ENCODE measurements at places on chromosomes 2 and 18.

GRCh38 chr2:233824373-233824772, 30.0 kb downstream of the HJURP start:
- DNase-seq: no peak

DNA sequence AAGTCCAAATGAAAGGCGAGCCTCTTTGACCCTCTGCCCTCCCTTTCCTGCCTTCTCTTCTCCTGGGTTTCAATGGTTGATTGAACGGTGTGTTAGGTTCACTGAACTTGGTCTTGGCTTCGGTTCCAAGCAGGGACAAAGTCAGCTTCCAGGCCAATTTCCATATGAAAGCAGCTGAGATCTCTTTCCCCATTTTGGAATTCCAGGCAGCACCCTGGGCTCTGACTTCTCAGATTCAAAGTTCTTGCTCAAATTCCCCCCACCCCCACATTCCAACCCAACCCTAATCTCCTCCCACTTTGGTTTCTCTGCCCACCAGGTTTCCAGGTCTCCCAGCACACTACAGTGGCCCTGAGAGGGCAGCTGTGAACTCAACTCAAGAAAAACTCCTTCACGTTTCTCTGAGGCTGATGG, 231.0 kb downstream of the INSIG2 start:
- no peak for DNase-seq

DNA sequence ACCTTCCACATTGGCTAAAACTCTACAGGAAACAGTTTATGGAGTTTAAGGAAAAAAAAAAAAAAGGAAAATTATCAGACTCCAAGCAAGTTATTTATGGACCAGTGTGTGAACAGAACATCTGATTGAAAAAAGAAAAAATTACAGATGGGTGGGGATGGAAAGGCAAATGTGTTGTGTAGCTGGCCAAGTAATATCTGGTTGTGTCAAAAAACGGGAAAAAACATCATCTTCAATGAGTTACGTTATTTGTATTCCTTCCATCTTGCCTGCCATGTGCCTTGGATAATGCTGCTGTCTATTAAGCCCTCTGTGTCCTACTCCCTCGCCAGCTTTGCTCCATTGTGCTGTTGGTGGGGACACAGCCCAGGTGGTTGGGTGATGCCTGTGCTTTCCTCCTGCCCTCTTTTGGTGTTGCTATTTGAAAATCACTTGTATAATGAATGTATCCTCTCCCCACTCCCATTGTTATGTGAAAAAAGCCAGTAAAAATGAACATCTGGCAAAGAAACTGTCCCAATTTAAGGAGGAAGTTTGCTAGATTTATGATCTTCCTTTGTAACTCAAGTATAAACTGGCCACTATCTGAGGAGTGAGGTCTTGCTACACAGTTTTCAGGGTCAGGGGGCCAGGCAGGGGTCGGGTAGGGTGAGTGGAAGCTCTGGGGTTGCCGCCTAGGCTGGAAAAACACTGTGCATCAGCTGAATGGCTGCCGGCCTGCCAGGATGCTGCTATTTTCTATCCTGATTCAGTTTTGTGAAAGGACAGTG, 155.9 kb downstream of the FMNL2 start:
- DNase-seq: no peak

DNA sequence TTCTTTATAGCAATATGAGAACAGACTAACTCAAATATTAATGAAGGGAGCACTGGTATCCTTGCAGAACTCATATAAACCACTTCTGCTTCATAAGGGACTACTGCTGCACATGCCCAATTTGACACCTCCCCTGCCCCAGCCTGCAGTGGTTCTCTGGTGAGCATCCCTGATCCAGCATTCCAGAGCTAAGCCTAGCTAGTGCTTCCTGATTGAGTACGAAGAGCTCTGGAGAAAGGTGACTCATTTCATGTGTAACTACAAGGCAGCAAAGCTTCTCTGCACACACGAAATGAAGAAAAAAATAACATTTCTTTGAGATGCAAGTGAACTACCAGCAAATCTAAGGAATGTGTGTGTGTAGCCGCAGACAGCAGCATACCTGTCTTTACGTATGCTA, 22.8 kb upstream of the ADNP2 start:
- DNase-seq: no peak

DNA sequence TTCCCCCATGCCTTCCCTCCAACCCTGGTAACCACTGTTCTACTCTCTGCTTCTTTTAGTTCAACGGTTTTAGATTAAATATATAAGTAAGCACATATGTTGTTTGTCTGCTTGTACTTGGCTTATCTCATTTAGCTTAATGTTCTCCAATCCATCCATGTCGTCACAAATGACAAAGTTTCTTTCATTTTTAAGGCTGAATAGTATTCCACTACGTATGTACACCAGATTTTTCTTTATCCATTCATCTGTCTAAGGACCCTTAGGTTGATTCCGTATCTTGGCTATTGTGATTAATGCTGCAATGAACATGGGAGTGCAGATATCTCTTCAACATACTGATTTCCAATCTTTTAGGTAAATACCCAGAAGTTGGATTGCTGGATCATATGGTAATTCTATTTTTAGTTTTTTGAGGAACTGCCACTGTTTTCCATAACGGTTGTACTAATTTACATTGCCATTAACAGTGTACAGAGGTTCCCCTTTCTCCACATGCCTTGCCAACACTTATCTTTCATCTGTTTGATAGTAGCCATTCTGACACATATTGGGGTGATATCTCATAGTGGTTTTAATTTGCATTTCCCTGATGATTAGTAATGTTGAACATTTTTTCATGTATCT, 8.1 kb downstream of the ASB3 start:
- DNase-seq: no peak

DNA sequence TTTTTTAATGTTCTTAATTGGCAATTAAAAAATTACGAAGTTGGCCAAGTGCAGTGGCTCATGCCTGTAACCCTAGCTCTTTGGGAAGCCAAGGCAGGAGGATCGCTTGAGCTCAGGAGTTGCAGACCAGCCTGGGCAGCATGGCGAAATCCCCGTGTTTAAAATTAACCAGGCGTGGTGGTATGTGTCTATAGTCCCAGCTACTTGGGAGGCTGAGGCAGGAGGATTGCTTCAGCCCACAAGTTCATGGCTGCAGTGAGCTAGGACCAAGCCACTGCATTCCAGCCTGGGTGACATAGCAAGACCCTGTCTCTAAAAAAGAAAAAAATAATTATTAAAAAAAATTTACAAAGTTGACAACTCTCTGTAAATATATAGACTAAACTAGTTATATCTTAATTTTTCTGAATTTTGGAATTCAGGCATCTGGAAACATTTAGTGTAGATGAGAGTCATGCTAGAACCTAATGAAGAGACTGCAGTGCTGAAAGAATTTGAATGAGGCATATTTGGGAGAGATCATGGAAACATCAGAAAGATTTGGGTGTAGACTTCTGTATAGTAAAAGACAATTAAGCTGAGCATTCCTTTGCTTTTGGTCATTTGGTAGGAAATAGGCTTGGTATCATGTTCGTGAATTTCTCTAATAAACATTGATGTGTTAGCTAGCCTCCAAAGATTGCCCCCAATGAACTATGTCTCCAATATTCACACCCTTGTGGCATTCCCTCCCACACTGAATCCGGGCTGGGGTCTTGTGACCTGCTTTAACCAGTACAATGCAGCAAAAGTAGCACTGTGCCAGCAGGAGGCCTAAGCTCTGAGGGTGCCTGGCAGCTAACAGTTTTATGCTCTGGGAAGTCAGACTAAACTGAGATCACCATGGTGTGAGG, 4.2 kb upstream of the ROCK1 start:
- DNase-seq: no peak

DNA sequence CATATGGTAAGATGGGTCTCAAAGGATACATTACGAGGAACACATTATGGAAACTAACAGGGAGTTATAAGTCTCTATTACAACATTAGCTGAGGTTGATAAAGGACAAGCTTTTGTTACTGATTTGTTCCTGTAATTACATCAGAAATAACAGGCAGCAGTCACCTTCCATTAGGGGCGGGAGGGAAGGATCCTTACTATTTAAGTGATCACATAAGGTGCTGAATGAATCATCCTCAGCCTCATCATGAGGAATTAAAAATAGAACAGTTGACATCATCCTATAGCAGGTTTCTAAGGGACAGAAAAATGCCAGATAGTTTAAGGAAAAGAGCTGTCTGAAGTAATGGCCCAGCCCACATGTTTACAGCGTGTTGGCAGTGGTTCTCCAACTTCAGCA, 86.9 kb upstream of the MGAT5 start:
- no peak for DNase-seq

DNA sequence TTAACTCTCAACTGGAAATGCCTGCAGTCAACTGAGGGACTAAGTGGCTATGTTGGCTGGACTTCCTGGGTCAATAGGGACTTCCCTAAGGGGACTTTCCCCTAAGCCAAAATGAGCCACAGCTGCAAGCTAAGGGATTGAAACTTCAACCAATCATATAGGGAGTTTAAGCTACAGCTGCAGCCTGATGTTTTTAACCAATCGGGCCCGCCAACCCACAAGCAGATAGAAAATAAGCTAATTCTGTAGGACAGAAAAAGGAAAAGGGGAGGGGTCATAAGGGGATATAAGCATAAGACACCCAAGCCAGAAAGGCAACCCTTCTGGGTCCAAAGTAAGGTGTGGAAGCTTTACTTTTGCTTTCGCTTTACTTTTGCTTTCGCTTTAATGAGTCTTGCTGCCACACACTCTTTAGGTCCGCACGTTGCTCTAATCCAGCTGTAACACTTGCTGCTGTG, 927.5 kb downstream of the ERBB4 start:
- DNase-seq: no peak

- DNase-seq: no peak
These were observed 450.4 kb downstream of the GALR1 start for GRCh38 chr18:77700051-77700450.

DNA sequence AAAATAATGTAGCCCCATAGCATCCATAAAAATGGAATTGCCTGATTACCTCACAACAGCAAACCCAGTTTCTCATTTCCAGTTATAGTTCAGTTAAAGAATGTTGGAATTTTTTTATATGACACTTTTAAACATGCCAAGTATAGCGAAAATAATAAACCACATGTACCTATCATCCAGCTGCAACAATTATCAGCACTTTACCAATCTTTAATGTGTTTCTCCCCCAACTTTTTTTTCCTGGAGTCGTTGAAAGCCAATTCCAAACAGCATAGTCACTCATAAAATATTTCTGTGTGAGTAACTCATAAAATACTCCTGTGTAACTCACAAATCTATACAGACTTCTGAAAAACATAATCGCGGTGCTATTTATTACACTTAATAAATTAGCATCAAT, 38.1 kb downstream of the SMAD4 start:
- DNase-seq: no peak

- no peak for DNase-seq
These were observed 323.2 kb upstream of the THSD7B start for GRCh38 chr2:136441979-136442714.

GRCh38 chr2:101731221-101732054, 33.9 kb downstream of the MAP4K4 start:
- DNase-seq: no peak

- DNase-seq: no peak
These were observed 31.9 kb downstream of the PKP4 start for GRCh38 chr2:158488442-158489216.

GRCh38 chr18:60053747-60054304, 154.0 kb downstream of the PMAIP1 start:
- DNase-seq: peak; percentile 94

DNA sequence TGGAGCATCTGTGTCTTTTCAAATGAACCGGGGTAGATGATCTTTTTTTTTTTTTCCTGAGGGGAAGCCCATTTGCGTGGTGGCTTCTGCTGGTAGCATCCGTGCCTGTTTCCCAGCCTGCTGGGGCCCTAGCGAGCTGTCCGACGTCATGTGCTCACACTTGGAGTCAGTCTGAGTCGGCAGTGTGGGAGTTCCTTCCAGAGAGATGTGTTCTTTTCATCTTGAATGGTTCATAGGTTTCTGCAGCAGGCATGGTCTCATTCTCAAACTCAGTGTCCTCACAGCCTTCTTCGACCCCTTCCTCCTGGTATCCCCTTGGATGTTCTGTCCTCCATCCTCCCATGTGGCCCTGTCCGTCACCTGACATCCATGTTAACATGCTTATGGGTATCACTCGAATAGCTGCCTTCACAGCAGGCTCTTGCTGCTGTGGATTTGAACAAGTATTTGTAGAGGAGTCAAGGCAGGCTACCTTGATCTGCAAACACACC, 51.0 kb downstream of the LDLRAD4 start:
- DNase-seq: no peak

GRCh38 chr2:24658531-24659202, 134.5 kb downstream of the PTRHD1 start:
- DNase-seq: no peak

GRCh38 chr2:213227458-213227857, 56.8 kb upstream of the SPAG16 start:
- no peak for DNase-seq

DNA sequence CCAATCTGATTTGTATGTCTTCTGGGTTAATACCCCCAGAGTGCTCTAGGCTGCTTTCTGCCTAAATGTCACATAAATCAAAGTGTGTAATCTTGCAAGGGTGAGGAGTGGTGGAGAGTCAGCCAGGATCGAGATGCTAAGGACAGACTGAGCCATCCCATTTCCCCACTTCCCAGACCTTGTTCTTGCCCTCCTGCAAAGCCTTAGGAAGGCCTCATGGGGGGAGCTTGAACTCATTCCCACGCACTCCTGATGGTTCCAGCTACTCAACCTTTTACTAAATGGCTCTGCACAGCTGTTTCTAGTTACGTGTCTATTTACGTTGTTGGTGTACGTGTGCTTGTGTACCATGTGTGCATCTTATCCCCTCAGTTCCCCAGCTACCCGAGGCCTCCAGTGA, 423.6 kb upstream of the TNP1 start:
- DNase-seq: no peak

- DNase-seq: no peak
These were observed 23.4 kb downstream of the ADRA2B start for GRCh38 chr2:96092951-96093350.

DNA sequence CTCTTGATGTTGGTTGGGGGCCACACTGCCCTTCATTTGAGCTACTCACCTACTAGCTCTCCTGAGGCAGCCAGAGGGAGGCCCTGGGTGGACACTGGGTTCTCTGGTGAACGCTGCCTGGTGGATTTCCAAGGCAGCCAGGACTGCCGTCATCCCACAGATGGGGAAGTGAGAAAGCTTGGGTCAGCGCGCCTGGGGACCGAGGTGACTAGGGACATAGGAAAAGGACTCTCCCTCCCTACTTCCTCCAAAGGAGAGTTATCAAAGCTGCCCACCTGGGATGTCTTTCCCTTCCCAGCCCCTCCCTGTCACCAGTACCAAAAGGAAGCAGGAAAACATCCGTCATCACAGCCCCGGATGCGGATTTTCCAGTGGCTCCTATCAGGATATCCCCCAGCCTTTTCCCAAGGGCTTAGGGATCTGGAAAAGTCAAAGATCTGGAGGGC, 3.8 kb upstream of the SEMA4C start:
- no peak for DNase-seq

DNA sequence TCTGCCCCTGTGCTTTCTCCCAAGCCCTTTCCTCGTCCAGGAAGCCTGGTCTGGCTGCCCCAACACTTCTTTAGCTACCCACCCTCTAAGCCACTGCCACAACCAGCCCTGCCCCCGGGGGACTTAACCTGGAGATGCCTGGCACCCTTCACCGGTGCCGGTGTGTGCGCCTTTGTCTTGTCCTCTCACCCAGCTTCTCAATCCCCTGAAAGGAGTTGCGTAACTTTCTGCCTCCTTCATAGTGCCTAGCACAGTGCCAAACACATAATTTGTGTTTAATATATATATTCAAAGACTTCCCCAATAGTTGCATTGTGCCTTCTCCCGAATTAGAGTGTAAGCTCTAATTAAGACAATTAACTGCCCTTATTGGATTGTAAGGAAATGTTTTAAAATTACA, 70.6 kb downstream of the ALK start:
- DNase-seq: no peak
